ENCODE measurements at places on chromosomes 3 and 15. TPM values are rescaled to one million over a fixed set of nuclear protein-coding genes. Genes with fewer than 3 reads are reported as not detected.

ZDHHC23 gene
- 0.90 TPM for total RNA-seq

CCR1 gene
- not detected for total RNA-seq

TNNC1 gene
- total RNA-seq, result 1.3 TPM

DCLK3 gene
- not detected for total RNA-seq

RFC4 gene
- total RNA-seq, result 19.5 TPM

TMCO5A gene
- not detected for total RNA-seq

DUT gene
- total RNA-seq, result 18.8 TPM

ERICH6 gene
- not detected for total RNA-seq

GPR149 gene
- total RNA-seq, result not detected

TICRR gene
- total RNA-seq, result 3.0 TPM

A4GNT gene
- total RNA-seq, result not detected

DPPA2 gene
- not detected for total RNA-seq

IGF2BP2 gene
- 126 TPM for total RNA-seq

VIPR1 gene
- not detected for total RNA-seq

CCNDBP1 gene
- total RNA-seq, result 40.3 TPM

FBLN2 gene
- total RNA-seq, result 10.8 TPM

EOMES gene
- not detected for total RNA-seq

ARNT2 gene
- 14.7 TPM for total RNA-seq

EFHB gene
- under 0.01 TPM for total RNA-seq

FANCD2OS gene
- total RNA-seq, result not detected

NANOGP8 gene
- total RNA-seq, result not detected

CLDN18 gene
- not detected for total RNA-seq

CYP11A1 gene
- total RNA-seq, result 0.28 TPM

SLITRK3 gene
- not detected for total RNA-seq

GOLGA6D gene
- not detected for total RNA-seq

SYNPR gene
- not detected for total RNA-seq

SCAMP5 gene
- total RNA-seq, result 0.36 TPM

SAXO2 gene
- not detected for total RNA-seq
